ENCODE measurements at places on chromosomes 7 and 10.

DNA sequence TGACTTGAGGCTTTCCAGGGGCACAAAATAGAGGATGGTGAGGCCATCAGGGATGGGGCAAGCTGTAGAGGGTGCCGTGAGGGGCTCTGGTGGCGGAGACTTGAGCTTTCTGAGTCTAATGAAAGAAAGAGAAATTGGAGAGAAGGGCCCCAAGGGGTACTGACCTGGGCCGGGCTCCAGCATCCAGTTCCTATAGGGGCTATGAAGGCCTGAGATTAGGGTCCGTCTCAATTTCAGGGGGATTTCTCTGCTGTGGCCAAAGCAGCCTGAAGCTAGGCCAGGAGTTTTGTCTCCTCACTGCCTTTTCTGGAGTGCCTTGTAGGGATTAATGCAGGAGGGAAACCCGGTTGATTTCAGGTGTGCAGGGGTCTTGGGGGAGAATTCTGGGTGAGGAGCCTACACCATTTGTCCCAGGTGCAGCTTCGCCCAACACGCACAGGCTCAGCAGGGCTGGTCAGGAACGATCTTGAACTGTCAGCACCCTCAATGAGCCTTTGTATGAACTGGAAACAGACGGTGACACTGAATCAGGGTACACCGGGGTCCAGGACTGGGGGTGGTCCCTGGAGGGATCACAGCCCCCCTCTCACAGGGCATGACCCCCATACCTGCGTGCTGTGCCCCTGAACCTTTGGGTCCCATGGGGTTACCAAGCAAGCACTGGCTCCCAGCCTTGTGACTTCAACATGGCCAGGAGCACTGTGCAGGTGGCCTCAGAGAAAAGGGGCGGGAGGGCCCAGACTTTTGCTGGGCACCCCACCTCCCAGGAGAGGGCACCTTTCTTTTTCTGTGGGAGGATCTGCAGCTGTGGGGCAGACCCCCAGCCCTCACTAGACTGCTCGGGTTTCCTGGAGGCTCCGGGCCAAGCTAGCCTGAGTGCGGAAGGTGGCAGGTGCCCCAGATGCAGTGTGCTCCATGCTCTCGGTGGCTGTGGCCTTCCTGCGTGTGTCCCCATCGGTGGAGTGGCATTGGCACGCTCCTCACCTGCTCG is 122.9 kb upstream of the RET start:
- DNase-seq: no peak

DNA sequence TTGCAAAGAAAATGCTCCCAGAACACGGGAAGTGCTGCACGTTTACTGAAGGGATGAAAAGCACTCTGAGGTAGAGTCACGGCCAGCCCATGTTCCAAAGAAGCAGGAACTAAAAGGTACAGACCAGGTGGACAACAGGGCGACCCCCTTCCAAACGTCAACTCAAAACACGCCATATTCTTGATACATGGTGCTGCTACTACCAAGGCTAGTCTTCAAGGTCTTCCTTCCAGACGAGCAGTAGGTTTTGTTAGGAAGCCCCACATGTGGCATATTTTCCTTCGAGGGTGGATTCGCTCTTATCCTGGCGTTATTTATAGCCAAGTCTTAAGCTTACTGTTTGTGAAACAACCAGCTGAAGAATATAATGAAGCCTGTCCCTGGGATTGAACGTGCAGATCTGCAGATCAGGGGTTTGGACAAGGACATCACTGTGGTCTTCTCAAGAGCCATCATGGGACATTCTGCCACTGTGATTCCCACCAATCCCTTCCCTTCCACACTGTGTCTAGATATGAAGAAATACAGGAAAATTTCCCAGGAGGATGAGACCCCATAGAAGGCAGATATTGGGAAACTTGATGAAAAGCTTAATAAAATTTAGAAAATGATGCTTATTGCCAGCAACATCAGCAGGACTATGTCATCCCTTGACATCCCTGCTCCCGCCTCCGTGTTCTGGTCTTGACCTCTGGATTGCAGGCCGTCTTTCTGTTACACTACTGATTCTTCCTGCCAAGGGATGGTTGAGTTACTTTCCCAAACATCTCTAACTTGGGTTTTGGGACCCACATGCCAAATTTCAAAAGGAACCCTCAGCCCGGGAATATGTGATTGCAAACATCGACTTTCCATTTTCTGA is 734.4 kb downstream of the PARD3 start:
- DNase-seq: no peak

DNA sequence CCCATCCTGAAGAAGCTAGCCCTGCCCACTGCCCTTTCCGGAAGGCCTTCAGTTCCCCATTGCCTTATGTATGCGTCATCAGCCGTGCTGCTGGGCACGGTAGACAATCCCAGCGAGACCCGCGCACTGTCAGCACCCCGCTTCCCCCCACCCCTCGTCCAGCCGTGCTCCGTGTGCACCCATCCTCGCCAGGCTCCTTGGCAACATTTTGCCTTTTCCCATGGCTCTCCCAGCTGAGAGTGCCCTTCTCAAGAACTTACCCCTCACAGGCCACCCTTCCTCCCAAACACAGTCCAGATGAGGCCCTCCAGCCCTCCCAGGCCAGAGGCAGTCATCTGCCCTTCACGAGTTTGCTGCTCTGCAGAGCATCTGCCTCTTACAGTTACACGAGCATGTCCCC is 633.8 kb upstream of the FOXK1 start:
- DNase-seq: no peak

GRCh38 chr10:121792198-121792597 is 135.6 kb downstream of the ATE1 start:
- no peak for DNase-seq

- DNase-seq: no peak
Observed at GRCh38 chr10:4267086-4267773, 482.2 kb upstream of the KLF6 start.
